ENCODE measurements at places on chromosomes 11 and 22.

GRCh38 chr11:77152846-77153245, 24.8 kb downstream of the MYO7A start:
- no peak for DNase-seq

DNA sequence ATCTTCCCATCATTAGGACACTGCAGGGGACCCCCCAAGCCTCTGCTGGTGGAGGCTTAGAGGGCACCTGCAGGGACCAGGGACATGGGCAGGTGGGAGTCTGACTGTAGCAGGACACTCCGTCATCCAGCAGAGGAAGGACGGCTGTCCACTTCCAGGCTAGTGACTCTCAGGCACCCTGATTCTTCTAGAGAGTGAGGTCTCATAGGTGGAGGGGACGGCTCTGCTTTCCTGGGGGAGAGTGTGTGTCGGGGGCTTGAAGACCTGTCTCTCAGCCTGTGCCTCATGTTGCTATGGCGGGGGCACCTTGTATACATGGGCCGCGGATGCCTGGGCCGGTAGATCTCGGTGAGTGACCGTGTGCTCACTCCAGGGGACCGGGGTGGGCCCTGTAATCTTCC, 1116.6 kb downstream of the BRD1 start:
- no peak for DNase-seq

- no peak for DNase-seq
Measured at GRCh38 chr11:113255096-113255495, 59.3 kb upstream of the TTC12 start.

GRCh38 chr11:24591283-24591682, 94.4 kb downstream of the LUZP2 start:
- no peak for DNase-seq

DNA sequence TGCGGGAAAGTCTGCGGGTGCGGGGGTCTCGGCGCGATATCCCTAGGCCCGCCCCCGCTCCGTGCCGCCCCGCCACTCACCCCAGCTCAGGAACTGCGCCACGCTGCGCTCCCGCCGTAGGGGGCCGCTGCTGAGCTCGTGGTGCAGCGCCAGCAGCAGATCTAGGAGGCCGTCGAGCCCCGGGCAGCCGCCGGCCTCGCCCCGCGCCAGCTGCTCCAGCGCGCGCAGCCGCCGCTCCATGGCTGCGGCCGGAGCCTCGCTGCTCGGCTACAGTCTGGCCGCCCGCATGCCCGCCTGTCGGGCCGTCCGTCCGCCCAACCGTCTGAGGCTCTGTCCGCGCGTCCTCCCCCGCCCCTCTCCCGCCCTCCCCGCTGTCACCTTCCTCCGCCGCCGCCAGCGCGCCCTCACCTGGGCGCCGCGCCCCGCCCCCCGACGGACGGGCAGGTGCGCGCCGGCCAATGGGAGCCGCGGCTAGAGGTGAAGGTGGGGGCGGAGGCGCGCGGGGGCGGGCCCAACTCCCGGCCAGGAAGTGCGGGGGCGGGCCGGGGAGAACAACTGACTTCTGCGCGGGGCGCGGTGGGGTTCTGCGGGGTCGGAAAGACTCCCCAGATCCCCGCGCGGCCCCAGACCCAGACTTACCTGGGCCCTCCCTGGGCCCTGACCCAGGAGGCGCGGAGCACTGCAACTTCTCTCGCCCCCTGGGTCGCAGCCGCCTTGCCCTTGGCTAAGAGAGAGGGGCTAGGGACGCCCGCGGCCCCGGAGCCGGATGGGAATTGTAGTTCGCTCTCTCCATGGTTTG, at the start of gene CDC42BPG:
CDC42BPG (minus strand) TSS at position 324 of the 799 bp plus-strand sequence; CDS start at position 240, 84 bp downstream.
- DNase-seq = peak; percentile 35

GRCh38 chr11:19923626-19924025, 211.0 kb downstream of the NAV2 start:
- no peak for DNase-seq

DNA sequence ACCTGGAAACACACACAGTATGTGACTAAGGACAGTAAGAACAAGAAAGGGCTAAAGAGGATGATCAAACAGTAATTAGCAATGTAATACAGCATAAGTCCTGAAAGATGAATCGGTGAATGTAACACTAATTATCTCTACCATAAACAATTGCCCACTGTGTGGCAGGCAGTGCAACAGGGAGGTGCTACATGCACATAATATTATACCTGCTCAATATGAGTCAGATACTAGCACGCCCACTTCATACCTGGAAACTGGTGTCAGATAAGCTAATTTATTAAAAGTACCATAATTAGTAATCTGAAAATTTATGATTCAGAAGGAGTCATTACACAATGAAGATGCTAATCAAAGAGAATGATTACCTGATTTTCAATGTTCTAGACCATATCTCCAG, 14.9 kb downstream of the CASP12 start:
- no peak for DNase-seq

DNA sequence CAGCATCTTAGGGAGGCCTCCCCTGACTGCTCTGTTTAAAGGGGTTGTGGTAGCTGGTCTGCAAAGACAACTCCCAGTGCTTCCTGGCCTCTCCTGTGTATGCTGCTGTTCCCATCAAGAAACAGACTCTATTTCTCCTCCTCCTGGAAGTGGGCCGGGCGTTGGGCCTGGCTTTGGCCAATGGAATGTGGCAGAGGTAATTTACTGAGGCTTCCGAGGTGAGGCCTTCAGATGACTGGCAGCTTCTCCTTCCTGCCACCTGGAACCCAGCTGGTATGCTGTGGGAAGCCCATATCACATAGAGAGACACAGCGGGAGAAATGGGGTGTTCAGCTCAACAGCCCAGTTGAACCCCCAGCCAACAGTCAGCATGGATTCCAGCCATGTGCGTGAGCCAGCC, 25.1 kb upstream of the EIF3D start:
- DNase-seq = no peak

DNA sequence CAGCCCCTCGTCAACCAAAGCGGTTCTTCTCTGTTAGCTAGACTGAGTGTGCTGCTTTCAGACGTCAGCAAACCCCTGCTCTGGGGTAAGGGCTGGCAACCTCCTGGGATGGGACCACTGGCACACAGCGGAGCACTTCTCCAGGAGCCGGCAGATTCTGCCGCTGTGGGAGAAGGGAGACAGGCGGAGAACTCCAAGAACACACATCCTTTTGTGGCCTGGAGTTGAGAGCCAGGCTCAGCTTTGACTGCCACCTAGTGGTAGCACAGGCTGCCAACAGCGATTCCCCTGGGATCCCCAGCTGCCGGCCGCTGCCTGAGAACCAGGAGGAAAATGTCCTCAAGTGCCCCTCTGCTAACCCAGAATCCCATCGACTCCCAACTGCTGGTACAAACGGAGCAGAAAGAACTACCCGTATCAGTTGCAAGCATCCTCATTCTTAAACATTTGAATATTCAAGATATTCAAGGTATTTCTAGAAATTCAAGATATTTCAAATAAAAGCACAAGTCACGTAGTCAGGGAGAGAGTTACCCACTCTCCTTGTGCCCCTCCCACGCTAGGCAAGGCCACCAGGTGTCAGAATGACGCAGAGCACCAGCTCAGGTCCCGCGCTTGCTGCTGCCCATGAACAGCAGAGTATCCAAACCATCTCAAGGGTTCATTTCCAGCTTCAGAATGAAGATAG, 4.9 kb downstream of the LTO1 start:
- DNase-seq = peak; percentile 26

DNA sequence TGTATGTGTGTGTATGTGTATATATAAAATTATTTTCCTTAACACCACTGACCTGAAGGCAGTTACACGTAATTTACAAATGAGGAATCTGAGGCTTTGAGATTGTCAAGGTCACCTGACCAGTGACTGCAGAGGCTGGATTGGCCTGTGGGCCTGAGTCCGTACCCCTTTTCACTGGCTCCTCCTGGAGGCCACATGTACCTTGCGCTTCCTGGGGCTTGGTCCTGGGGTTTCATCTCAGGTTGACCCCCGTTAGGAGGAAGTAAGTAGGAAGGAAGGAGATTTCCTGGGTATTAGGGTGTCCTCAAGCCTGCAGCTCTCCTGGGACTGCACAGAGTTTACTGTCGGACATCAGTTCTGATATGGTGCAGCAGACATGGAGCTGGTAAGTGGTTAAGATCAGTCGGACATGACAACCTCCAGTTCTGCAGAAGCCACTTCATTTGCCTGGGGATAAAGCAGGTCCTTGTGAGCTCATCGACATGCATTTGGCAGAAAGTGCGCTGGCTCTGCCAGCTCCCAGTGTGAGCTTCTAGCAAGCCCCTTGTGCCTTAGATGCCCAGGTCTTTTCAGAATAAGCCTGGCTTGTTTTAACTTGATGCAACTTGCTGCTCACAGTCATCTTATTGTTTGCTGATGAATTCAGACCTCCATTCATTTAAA, 36.6 kb downstream of the ST3GAL4 start:
- no peak for DNase-seq

GRCh38 chr11:43898574-43898973, 17.9 kb downstream of the ALKBH3 start:
- no peak for DNase-seq

GRCh38 chr11:23494981-23495380, 634.7 kb upstream of the CCDC179 start:
- DNase-seq = no peak

GRCh38 chr11:2730272-2731129, 30.7 kb upstream of the KCNQ1OT1 start:
- DNase-seq = no peak

DNA sequence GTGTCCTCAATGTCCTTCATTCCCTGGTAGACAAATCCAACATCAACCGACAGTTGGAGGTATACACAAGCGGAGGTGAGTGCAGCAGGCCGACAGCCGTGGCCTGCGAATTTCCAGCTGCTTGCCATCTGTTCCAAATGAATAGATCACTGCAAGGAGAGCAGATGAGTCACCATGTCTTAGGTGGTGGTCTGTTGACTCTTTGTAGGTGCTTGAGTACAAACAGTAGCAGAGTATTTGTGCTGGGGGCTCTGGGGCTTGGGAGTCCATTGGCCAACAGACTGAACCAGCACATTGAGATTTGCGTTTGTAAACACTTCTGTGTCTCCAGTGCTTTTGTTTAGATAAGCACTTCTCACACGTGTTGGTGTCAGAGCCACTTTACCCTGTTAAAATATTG, 21.1 kb downstream of the EIF3L start:
- DNase-seq = no peak

DNA sequence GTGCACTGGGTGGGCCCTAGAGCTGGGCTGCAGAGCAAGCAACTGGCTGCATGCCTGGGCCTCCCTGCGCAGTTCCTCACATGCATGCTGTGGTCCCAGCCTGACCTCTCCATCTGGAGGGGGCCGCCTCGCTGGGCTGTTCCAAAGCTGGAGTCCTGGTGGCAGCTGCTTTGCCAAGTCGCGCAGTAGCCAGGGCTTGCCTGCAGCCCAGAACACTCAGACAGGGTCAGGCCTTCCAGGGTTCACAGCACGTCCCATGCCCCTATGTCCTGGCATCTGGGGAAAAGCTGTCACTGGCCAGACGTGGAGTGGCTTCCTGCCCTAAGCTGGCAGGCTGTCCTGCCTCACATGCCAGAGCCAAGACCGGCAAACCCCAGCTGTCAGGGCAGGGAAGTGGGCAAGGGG, 16.5 kb upstream of the CDC42EP2 start:
- no peak for DNase-seq

DNA sequence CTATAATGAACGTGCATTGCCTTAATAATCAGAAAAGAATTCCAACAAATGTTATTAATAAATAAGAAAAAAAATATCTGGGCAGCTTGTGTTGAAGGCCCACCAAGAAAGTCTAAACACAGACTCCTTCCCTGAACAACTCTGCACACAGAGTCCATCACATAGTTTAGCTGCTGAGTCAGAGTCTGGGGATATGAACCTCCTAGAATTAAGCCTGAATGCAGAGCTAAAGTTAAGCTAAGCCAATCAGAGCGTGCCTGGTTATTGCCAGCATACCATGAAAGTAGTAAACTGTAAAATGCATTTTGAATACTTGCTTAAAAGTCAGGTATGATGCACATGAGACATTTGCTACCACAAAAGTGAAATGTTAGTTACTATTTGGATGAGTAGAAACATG, 25.6 kb upstream of the TENM4 start:
- no peak for DNase-seq

GRCh38 chr11:72482211-72482812, 48.0 kb upstream of the CLPB start:
- no peak for DNase-seq

GRCh38 chr11:100546714-100547113, 140.4 kb upstream of the ARHGAP42 start:
- DNase-seq = no peak

Data from activated CD8-positive, alpha-beta memory T cell treated with anti-CD3 and anti-CD28 coated beads for 4 hours (primary cell).